NCI-H510A (cell line): ENCODE measurements at places on chromosomes 4 and X.

- DNase-seq: no peak
Measured at GRCh38 chrX:48468693-48469691, 1.1 kb downstream of the SLC38A5 start.

GRCh38 chr4:86549163-86549788 is 44.8 kb upstream of the PTPN13 start:
- no peak for DNase-seq

- no peak for DNase-seq
Measured at GRCh38 chrX:41090568-41091238, 5.5 kb downstream of the USP9X start.

DNA sequence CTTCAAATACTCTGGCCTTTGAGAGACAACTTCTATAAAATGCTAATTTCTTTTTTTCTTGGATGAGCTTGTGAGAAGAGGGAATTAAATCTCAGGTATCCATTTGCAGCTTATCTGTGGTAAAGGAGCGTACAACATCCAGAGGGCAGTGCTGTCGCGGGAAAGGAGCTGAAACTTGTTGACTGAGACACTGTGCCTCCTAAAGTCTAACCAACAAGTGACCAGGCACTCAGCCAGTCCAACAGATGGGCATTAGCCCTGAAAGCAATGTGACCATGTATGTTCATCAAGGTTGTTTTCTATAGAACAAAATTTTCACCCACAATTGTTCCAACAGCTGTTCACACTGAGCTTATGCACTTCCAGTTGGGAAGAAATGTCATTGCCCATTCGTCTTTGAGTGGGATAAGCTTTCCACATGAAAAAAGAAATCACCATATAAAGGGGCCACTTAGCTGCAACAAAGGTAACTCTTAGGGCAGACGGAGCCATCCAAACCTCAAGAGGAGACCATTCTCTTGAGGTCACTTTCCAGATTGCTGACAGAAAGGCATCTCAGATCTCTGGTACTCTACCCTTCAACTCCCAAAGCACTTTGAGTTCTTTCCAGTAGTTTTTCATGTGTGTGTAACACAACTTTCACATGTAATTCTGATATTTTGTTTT is 244.8 kb upstream of the NEIL3 start:
- DNase-seq: no peak

DNA sequence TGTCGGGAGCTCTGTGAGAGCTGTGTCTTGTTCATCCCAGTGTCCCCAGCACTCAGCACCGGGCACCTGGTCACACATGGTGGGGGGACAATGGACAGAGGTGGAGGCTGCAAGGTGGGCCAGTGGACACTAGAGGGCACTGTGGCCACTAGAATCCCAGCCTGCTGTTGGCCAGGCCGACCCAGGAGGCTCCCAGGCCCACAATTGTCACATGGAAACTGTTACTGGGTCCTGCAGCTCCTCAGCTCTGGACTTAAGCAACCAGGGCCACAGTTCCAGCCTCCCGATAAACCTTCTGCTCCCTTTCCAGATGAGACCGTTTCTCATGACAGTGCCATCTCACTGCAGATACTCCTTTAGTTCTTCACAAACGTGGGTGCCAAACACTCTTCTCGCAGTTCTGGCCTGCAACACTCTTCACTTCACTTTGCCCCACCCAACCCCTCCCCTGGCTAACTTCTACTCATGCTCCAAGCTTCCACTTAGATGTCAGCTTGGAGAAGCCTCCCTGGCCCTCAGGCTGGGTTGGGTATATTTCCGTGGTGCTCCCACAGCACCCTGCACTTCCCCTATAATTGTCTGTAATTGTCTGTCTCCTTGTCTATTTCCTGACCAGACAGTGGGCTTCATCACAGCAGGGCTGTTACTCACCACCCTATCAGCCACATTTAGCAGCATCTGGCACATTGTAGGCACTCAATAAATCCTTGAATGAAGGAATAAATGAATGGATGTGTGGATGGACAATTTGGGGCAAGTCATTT is 3.5 kb upstream of the IQSEC2 start:
- peak; percentile 6 for DNase-seq

DNA sequence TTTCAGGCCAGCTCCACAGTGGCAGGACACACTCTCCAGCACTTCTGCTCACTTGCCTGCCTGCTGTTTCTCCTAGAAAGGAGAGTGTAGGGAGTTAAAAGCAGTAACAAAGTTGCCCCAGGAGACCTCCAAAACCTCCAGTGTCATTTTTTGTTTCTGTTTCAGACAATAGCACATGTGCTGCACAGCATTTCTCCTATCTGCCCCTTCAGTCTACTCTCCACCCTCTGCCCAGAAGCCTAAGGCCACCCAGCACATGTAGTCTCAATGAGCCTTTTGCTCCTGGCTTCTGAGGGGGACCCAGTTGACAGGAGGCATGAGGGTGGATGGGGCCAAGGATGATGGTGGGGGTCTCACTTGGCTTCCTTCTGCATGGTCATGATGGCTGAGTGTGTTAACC is 329.6 kb upstream of the CLNK start:
- no peak for DNase-seq

DNA sequence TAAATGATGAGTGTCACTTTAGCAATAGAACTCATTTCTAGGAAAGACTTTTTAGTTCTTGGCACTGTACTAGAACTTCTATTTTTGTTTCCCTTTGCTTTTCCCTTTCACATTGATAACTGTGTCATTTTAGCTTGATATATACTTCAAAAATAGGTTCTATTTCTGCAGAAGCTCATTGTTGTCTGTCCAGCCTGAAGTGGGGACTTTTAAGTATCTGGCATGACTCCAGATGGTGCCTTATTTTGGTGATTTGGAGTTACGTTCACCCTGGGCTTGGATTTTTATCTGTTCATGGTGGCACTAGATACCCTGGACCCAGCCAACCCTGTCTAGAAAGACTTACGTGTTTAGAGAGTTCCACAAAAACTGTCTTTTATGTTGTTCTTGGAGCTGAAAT is 3.4 kb downstream of the ABHD18 start:
- DNase-seq: no peak

DNA sequence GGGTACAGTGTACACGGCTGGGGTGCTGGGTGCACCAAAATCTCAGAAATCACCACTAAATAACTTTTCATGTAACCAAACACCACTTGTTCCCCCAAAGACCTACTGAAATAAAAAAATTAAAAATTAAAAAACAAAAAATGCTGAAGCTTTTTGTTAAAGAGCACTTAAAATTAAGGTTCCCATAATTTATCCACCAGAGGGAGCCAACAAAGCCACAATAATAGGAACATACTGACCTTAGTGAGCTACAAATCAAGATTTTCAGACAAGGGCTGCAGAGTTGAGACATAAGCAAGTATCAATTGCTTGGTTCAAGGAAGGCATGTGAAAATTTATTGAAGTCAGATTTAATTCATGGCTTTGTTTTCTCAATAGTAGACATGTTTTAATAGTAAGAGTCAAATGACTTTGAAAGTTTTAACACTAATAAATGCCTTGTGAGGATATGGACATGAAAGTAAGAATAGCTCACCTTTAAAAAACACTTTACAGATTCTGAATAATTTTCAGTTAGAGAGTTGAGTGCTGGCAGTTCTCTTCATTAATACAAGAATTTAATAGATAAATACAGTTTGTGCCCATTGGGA is 43.0 kb upstream of the SCOC start:
- DNase-seq: no peak

DNA sequence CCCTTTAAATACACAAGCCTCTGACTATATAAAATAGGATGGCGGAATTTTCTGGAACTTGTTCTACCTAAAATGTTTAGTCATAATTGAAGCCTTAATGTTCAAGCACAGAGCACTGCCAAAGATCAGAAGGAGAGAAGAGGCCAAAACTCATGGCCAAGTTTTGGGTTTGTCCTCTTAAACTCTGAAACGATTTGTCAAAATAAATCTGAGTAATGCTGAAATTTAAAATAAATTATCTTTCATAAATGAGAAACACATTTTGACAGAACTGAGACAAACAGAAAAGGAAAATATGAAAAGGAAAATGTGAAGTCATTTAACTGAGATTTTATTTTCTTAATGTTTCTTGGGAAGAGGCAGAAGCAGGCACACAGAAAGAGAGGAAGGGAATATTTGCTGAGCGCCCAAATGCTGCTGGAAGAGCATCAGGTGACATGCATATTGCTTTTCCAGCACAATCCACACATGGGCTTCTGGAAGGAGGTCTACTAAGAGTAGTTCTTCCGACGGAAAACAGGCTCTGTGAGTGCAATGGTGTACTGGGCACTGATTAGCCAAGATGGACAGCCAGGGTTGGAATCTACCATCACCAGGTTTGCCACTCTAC is 47.4 kb upstream of the ZNF518B start:
- DNase-seq: no peak

GRCh38 chr4:174244441-174244840 is 39.0 kb downstream of the FBXO8 start:
- DNase-seq: no peak

GRCh38 chrX:74338852-74339251 is 34.9 kb downstream of the ZCCHC13 start:
- no peak for DNase-seq

DNA sequence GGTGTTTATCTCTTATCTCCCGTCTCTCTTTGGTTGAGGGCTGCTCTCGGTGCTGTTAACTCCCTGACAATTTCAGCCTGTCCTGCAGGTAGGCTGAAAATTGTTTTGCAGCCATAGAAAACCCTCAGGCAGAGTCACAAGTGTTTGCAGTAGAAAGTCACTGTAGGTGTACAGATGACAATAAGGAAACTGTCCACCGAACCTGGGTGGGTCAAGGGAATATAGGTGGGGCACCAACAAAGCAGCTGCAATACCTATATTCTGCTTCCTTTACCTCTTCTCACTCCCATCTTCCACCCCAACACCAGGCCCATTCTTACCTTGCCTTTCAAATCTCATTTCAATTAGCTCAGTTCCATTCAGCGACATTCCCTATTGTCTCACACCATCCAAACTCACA is 381.8 kb downstream of the PPP1R2C start:
- DNase-seq: no peak

GRCh38 chrX:37491686-37492085 is 79.8 kb upstream of the LANCL3 start:
- DNase-seq: no peak

DNA sequence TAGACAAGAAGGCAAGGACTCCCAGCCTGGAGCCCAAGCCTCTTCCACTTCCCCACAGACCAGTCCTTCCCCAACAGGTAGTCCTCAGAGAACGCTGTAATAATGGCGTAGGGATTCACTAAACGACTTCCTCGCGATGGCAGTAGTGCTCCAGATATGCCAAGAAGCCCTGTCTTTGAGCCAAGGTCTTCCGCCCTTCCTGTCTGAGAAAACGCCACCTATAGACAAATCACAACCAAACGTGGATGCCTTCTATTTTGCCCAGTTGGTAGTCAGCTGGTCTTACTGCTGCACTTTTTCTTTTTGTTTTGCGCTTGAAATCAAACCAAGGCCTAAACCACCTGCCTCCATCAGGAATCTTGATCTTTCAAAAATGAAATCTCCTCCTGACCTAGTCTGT is 203.3 kb downstream of the OR13H1 start:
- no peak for DNase-seq

- no peak for DNase-seq
Measured at GRCh38 chr4:13905543-13905942, 278.0 kb upstream of the BOD1L1 start.

GRCh38 chr4:118313098-118313497 is 39.7 kb downstream of the PRSS12 start:
- DNase-seq: no peak

- no peak for DNase-seq
Measured at GRCh38 chr4:118340109-118340508, 12.7 kb downstream of the PRSS12 start.

GRCh38 chr4:101282076-101282844 is 65.1 kb downstream of the PPP3CA start:
- no peak for DNase-seq

DNA sequence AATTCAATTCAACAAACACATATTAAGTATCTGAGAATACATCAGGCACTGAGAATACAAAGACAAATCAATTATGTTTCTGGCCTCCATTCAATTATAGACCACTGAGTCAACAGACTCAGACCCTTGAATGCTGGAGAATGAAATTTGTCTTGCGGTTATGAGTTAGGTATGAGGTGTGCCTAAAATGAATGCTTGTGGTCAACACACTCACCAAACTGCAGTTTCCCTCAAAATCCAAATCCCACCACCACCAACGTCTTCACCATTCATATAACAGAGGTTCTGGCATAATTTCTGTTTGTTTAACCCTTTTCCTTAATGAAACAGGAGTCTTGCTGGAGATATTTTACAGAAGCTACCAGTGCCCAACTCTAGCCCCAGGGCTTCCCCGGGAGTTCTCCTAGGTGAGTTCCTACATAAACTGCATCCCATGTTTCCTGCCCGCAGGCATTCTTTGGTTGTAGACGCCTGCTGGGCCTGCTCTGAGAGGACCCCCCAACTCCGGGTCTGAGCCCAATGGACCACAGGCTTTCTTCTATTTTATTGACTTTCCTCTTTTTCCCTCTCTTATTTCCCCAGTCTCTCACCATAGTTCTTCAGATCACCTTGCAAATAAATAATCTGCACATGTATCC is 119.2 kb downstream of the DDX53 start:
- no peak for DNase-seq

DNA sequence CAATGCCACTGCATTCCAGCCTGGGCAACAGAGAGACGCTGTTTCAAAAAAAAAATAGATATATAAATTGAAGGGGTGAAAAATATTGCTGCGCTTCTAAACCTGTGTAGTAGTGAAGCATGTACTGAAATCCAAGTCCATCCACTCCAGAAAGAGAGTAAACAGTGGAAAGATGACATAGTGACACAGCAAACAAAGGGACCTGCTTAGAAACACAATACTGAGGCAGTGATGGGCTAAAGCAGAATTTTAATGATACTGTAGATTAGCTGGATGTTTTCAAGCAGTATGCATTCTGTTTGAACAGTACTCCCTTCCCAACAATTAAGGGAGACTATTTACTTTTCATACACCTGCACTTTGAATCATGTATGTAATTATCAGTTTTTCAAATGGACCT is 42.5 kb downstream of the TFDP3 start:
- DNase-seq: peak; percentile 41

- DNase-seq: no peak
Measured at GRCh38 chr4:69860052-69860451, at the start of gene SULT1E1. Gene SULT1E1, minus strand, starts transcription at chr4:69860145. Its CDS starts 2,501 bp downstream, at chr4:69857644.
